Lower lobe of right lung (tissue), 2 donors: ENCODE measurements at places on chromosomes 1 and 21. TPM values are rescaled to one million over a fixed set of nuclear protein-coding genes. Genes with fewer than 3 reads are reported as not detected.

DNA sequence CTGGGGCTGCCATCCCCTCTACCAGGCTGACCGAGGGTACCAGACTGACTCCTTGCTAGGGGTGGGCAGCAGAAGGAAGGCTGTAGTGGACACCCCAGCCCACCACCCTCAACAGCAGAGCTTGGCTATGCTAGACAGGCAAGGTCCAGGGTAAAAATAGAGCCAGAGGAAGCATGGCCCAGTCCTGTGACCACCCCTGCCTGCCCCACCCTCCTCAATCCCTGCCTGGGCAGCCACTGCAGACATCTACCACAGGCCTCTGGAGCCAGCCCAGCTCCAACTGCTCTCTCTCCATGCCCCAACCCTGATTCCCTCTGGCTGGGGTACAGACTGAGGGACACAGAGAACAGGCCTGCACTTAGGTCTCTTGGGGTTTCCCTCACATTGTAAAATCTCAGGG lies 1.7 kb downstream of the S100A1 start:
- H3K4me3 ChIP-seq: no peak overlapping the region
- peaks cover 6% of the 10 kb centered on the region for H3K36me3 ChIP-seq
- peaks cover 59% of the 10 kb centered on the region for H3K4me1 ChIP-seq
- peak overlapping the region; percentile 24 for H3K27ac ChIP-seq
- no peaks in the 10 kb centered on the region for H3K27me3 ChIP-seq
- no peak for DNase-seq

- H3K4me3 ChIP-seq: no peak overlapping the region
- H3K27ac ChIP-seq: no peak overlapping the region
- no peaks in the 10 kb centered on the region for H3K27me3 ChIP-seq
- no peaks in the 10 kb centered on the region for H3K36me3 ChIP-seq
- H3K4me1 ChIP-seq: no peaks in the 10 kb centered on the region
- DNase-seq: no peak
Observed at GRCh38 chr1:65343286-65343685, 33.9 kb downstream of the DNAJC6 start.

- no peak overlapping the region for H3K4me3 ChIP-seq
- no peaks in the 10 kb centered on the region for H3K4me1 ChIP-seq
- DNase-seq: no peak
- no peaks in the 10 kb centered on the region for H3K36me3 ChIP-seq
- H3K27ac ChIP-seq: no peak overlapping the region
- no peaks in the 10 kb centered on the region for H3K27me3 ChIP-seq
Observed at GRCh38 chr1:234168061-234168724, 205.1 kb upstream of the COA6 start.

GRCh38 chr21:33622253-33622652 lies 19.3 kb downstream of the CRYZL1 start:
- no peaks in the 10 kb centered on the region for H3K4me1 ChIP-seq
- H3K27ac ChIP-seq: no peak overlapping the region
- no peak overlapping the region for H3K4me3 ChIP-seq
- DNase-seq: no peak
- no peaks in the 10 kb centered on the region for H3K27me3 ChIP-seq

Gene MIGA1
- 16.5 TPM for total RNA-seq

Gene SH2D1B
- total RNA-seq: 1.9 TPM
